Caco-2 (cell line): ENCODE measurements at places on chromosomes 16 and 17. TPM values are rescaled to one million over a fixed set of nuclear protein-coding genes. Genes with fewer than 3 reads are reported as not detected.

Gene KRTAP4-6
- total RNA-seq: not detected in 2 replicates

Gene SOX15
- total RNA-seq: 0.53 TPM in 1 of 2 replicates, not detected in the other

Gene CCL5
- not detected in 2 replicates for total RNA-seq

Gene PABPN1L
- total RNA-seq: not detected in 2 replicates

Gene FBXW10B
- not detected in 2 replicates for total RNA-seq

Gene TNK1
- 6.1 and 6.4 TPM in 2 replicates for total RNA-seq

Gene SEPTIN1
- 0.21 and 0.34 TPM in 2 replicates for total RNA-seq

Gene HASPIN
- total RNA-seq: 9.1 and 9.5 TPM in 2 replicates

Gene EFCAB5
- total RNA-seq: 0.43 TPM in 1 of 2 replicates, not detected in the other
